Renal cortex interstitium (tissue), 15 donors: ENCODE measurements at places on chromosomes 7 and 10.

- no peak for DNase-seq
Observed at GRCh38 chr7:157493017-157493416, 156.2 kb downstream of the DNAJB6 start.

DNA sequence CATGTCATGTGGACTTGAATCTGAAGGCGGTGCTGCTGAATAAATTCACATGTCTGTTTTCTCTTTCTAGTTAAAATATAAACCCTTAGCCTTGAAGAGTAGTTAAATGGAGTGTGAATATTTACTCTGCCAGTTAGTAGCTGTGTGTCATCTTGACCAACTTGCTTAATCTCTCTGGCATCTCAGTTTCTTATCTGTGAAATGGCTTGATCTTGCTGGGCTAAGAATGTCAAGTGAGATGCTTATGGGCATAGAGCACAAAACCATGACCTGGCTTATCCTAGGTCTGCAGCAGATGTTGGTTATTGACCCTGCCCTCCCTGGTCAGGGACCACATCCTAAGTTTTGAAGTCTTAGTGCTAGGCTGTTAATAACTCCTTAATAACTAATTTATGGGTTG, 16.6 kb downstream of the ARID5B start:
- no peak for DNase-seq

DNA sequence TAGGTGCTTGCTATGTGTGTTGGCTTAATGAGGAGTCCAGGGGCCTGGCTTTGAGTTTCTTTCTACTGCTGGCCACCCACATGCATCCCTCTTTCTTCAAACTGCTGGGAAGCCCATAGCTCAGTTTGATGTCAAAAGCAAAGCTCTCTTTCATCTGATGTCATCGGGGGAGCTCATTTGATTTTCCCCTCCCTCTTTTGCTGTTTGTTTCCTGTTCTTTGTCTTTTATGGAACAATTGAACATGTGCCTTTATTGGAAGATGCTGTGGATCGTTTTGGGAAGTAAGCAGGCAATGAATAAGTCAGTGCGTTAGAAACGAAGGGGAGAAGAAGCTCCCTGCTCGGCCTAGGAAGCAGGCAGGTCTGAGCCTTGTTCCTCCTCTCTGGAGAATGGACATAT, 140.7 kb downstream of the GRK5 start:
- no peak for DNase-seq

GRCh38 chr7:2242541-2243429, 759 bp downstream of the NUDT1 start:
- DNase-seq = no peak

DNA sequence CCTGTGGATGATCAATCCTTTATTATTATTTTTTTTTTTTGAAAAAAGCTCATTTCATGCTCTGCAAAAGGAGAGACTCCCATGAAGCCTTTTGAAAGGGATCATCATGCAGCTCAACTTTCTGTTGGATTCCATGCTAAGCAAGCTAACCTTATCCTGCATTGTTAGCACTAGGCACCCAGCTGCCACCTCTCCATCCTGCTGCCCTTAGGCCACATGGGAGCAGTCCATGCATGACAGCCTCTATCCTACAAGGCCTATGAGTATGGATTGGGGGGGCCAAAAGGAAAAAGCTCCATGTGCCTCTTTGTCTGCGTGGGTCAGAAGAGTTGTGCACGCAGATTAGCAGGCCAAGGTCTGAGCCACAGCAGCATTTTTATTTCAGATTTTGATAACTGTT, 19.2 kb downstream of the SMNDC1 start:
- no peak for DNase-seq
